Activated T-helper 1 cell treated with Interleukin-2 at 50 U/mL for 16 hours (primary cell): ENCODE measurements at places on chromosomes 2 and 18.

- no peak for DNase-seq
These were observed 210.4 kb downstream of the SOCS6 start for GRCh38 chr18:70499218-70499691.

DNA sequence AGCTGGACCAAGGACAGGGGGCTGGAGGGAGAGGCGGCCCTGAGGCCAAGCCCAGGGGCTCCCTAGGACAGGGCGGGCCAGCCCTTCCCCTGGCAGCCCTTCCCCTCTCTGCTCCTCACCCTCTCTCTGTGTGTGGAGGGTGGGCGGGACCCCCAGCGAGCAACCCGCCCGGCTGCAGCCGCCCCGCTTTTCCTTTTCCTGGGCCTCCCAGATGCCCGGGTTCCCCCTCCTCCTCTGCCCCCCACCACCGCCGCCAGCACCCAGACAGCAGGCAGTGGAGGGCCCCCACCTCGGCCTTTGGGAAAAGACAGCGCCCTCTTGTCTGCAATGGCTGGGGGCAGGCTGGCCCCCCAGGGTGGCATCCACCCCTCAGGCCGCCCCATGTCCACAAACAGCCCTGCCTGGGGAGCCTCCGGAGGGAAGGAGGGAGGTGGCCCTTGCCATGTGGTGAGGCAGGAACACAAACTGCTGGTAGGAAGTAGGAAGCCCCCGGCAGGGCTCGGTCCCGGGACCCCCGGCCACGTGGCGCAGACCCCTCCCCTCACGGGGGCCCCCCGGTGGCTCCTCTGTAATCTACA is 135.1 kb upstream of the CTDP1 start:
- DNase-seq = no peak

- DNase-seq = no peak
These were observed 4.6 kb downstream of the LRRFIP1 start for GRCh38 chr2:237631801-237632585.

- no peak for DNase-seq
These were observed 549.9 kb upstream of the ACVR2A start for GRCh38 chr2:147294825-147295392.

- DNase-seq = no peak
These were observed 38.2 kb downstream of the SESTD1 start for GRCh38 chr2:179226203-179226960.

GRCh38 chr2:236158969-236159777 is 9.0 kb downstream of the GBX2 start:
- no peak for DNase-seq

DNA sequence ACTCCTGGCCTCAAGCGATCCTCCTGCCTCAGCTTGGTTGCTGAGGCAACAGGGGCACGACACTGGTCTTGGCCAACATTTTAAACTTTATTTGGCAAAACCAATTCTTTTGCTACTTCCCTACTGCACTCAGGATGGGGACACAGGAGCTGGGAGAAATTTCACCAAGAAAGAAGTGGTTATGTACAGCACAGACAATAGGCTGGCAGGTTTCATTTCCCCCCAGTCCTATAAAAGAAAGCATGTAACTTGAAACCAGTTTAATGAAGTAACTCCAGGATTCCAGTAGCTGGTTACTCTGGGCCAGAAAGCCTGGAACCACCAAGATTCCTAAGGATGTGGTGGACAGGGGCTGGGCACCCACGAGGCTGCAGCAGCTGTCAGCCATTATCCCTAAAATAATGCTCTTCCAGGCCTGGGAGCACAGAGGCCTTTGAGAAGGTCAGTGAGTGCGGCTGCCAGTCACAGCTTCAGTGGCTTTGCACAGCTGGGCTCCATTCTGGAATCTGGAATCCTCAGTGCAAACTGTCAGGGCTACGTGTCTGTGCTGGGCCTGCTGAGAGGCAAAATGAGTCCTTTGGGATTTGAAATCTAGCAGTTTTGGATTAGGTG is 142.3 kb upstream of the ITGA6 start:
- no peak for DNase-seq

DNA sequence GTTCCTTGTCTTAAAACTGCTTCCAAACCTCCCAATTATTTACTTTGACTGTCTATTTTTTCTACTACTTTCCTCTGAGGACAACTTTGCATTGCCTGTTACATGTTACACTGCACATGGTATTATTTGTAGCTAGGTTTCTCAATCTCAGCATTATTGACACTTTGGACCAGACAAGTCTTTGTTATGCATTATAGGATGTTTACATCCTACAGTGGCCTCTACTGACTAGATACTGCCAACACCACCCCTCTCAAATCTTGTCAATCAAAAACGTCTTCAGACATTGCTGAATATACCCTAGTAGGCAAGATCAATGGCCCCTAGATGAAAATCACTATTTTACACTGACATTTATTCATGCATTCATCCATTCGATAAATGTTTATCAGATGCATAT is 129.6 kb upstream of the DNAJC10 start:
- DNase-seq = no peak

DNA sequence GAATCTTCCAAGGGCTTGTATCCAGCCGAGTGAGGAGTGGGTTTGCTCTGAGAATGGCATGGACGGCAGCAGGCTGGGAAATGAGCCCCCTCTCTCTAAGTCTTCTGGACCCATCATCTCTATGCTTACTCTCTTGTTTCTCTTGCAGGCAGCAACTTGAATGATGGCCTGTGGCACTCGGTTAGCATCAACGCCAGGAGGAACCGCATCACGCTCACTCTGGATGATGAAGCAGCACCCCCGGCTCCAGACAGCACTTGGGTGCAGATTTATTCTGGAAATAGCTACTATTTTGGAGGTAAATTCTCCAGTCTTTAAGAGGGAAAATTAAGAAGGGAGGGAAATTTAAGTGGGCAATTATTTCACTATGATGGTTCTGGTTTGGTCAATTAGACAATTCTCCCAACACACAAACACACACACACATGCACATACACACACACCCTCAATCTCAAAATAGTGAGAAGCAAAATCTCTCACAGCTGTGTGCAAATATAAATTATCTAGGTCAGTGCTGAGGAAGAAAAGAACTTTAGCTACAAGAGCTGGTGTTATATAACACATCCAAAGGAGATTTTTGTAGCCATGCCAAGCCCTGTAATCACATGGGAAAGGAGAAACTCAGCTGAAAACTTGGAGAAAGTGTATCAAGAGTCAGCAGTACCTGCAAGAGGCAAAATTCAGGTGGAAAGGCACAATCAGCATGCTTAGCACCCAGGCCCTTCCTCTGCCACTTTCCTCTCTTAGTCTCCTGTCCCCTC is 499.2 kb downstream of the CNTNAP5 start:
- no peak for DNase-seq

- no peak for DNase-seq
These were observed 29.6 kb downstream of the CABYR start for GRCh38 chr18:24168496-24168895.

GRCh38 chr2:45237850-45238542 is 228.7 kb upstream of the SIX2 start:
- no peak for DNase-seq

DNA sequence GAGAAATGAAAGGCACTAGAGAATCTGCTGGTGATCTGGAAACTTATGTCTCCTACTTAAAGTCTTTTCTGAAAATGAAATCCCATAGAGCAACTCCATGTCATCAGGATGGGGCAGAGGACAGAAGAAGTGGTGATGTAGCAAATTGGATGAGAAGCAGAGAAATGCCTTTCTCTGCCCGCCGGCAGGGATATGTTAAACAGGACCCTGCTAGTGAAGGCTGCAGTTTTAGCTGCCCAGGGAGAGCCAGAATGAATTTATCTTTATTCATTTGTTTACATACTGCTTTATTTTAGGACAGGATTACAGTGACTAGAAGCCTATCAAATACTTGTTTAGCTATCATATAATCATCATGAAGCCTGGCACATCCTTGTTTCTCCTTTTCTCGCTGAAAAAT is 247.0 kb downstream of the DOK6 start:
- DNase-seq = no peak

GRCh38 chr2:85511008-85511811 is 27.8 kb upstream of the MAT2A start:
- no peak for DNase-seq

DNA sequence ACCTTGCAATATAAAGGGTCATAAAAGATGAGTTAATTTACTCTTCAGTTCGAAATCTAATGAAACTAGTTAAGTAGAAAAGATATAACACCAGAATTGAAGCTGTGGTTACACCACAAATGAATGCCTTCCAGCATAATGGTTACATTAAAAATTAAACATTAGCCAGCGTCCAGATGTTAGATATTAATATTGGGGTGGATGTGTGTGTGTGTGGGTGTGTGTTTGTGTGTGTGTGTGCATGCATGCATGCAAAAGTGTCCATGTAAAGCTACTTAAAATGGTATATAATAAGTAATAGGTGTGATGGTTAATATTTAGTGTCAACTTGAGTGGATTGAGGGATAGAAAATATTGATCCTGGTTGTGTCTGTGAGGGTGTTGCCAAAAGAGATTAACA is 170.4 kb upstream of the FN1 start:
- no peak for DNase-seq

- no peak for DNase-seq
These were observed 201.1 kb downstream of the PTH2R start for GRCh38 chr2:208607694-208608093.

DNA sequence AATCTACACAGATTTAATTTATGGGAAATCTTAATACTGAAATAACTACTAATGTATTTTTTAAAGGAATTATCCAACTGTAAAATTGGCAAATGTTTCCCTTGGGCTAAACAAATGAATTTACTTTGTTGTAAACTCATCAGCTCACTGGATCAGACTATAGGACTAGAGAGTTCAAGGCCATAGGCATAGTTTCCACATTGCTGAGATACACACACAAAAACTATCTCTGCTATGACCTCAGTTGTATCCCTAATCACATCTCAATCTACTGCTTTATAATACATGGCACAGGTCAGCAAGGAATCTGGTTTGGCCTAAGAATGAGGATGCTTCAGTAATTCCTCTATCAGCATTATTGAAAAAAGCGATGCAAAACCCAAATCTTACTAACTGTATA is 101.1 kb upstream of the SLC39A10 start:
- no peak for DNase-seq

DNA sequence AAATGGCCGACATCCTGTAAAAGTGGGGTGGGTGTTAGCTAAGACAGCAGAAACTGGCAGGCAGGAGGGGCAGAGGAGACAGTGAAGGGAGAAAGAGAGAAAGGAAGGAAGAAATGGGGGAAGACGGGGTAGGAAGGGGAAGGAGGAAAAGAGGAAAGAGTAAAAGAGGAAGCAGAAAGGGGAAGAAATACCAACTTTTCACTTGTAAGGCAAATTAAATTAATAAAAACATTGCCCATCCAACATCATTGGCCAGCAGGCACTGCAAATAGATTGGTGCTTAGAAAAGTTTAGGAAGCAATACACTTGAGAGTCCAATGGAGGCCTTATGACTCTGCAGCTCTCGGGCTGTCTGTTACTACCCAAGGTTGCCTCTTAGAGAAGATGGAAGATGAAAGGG is 116.7 kb downstream of the TNS1 start:
- DNase-seq = no peak

GRCh38 chr2:150162241-150162942 is 325.1 kb downstream of the RND3 start:
- DNase-seq = no peak

- DNase-seq = no peak
These were observed 331.0 kb downstream of the METTL4 start for GRCh38 chr18:2240311-2240705.

DNA sequence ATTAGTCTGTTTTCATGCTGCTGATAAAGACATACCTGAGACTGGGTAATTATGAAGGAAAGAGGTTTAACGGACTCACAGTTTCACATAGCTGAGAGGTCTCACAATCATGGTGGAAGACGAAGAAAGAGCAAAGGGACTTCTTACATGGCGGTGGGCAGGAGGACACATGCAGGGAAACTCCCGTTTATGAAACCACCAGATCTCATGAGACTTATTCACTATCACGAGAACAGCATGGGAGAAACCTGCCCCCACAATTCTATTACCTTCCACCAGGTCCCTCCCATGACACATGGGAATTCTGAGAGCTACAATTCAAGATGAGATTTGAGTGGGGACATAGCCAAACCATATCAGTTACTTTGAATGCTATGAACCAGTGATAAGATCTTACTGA is 44.1 kb downstream of the SCTR start:
- no peak for DNase-seq

DNA sequence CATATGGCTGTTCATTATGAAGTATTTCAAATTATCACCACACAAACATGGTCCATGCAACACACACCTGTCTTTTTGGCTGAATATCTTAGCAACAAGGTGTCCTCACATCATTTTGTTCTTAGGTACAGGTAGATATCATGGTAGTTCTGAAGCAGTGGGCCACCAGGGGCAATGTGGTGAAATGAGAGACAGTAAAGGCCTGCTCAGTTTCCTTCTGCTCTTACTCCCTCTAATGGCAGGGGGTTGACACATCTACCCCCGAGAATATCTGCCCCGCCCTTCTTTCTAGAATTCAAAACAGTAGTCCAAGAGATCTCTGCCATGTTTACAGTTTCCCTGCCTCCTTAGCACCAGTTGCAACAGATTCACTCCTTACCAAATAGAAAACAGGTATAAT is 147.0 kb upstream of the KLHL14 start:
- no peak for DNase-seq
